Kidney (tissue), 22 donors: ENCODE measurements at places on chromosomes 3 and 15. TPM values are rescaled to one million over a fixed set of nuclear protein-coding genes. Genes with fewer than 3 reads are reported as not detected.

DNA sequence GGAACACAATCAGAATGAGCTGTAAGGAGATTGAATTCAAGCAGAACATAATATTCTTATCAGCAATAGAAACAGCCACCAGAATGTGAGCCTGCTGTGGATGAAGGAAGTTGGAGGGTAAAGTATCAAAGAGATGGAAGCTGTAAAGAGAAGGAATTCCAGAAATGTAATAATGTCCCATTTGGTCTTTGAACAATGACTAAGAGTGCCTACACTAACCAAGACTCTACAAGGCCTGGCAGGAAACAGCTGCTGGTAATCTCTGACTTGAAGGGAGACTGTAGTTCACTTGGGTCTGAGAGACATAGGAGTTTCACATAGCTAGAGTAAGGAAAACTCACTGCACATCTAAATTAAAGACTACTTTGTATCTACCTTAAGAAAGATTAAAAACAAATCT, 1176.0 kb upstream of the ALCAM start:
- DNase-seq = no peak

GRCh38 chr3:139935016-139935865, at the start of gene CLSTN2:
TSS of gene CLSTN2 (plus strand) at chr3:139935185.
- DNase-seq = peak; percentile 89

DNA sequence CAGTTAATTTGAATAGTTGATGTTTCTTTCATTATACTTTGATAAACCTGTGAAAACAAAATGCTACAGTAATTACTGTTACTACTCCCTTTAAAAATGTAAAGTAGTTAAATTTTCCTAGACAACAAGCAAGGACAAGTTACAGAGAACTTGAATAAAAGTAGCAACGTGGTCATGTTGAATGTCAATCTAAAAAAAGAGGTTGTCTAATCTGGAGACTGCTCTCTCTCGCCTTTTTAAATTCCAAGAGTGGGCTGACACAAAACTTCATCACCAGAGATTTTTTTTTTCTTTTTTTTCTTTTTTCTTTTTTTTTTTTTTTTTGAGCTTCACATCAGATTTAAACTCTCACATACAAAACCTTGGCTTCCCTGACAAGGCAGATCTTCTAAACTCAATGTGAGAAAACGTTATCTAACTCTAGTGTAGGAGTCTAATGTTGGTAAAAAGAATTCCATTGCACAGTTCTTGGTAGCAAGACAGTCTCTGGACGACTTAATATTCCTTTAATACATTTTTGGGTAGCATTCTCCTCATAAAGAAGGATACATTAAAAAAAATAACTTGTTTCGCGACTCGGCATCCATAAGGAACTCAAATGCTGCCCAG, 4.1 kb downstream of the FOXP1 start:
- DNase-seq = no peak

DNA sequence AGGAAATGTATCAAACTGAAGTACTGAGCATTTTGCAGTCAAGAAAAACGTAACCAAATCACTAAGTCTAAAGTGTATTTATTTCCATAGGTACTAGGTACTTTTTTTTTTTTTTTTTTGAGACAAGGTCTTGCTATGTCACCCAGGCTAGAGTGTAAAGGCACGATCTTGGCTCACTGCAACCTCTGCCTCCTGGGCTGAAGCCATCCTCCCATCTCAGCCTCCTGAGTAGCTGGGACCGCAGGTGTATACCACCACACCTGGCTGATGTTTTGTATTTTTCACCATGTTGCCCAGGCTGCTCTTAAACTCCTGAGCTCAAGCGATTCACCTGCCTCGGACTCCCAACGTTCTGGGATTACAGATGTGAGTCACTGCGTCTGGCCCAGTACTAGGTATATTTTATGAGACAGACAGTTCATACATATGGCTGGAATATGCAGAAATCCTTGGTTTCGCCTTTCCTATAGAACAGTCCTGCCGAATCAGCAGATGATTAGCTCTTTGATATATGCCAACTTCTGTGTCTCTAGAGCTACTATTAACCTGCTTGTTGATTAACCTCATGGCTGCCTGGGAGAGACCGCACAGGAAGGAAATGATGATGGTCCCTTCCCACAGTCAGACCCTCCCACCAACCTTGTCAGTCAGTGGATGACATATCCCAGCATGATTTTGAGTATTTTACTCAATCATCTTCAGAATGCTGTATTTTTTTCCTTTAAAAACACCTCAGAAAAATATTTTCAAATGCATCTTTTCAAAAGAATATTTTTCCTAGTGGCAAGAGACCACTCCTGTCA, 32.3 kb downstream of the TMOD3 start:
- DNase-seq = no peak

DNA sequence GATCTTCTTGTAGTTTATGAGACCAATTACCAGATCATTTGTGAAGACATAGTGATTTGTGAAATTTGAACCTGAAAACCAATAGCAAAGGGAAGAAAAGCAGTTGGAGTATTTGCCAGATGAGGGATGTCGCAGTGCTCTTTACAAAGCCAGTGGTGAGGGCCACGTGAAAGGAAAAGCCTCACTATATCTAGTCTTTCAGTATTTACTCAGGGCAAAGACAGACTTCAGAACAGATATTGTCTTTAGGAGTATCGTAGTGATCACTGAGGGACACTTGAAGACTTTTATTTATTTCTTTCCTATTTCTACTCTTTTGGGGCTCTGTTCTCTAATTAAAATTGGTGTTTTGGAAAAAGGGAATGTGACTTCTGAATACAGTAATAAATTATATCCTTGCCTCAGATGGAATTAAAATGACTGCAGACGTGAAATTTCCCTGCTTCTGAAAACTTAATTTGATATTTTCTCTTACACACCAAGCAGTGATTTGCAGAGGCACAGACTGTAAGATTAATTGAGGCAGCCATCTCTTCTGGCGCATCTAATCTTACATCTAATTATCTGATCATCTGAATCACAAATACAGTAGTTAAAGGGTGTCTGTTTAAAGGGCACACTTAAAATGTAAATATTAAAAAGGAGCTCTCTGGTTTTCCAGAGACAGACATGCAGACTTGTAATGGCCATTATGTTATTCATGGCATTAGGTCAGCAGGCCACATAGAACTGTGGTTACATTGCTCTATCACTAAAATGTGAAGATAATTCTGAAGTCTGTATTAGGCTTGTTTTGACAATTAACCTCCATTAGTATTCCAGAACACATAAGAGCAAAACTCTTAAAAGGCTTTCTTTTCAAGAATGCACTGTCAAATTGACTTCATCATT, 193.0 kb upstream of the GOLIM4 start:
- no peak for DNase-seq

GRCh38 chr15:85472349-85472748, 91.9 kb downstream of the AKAP13 start:
- no peak for DNase-seq

- DNase-seq = peak; percentile 59
Observed at GRCh38 chr3:50122071-50122470, 33.1 kb upstream of the SEMA3F start.

DNA sequence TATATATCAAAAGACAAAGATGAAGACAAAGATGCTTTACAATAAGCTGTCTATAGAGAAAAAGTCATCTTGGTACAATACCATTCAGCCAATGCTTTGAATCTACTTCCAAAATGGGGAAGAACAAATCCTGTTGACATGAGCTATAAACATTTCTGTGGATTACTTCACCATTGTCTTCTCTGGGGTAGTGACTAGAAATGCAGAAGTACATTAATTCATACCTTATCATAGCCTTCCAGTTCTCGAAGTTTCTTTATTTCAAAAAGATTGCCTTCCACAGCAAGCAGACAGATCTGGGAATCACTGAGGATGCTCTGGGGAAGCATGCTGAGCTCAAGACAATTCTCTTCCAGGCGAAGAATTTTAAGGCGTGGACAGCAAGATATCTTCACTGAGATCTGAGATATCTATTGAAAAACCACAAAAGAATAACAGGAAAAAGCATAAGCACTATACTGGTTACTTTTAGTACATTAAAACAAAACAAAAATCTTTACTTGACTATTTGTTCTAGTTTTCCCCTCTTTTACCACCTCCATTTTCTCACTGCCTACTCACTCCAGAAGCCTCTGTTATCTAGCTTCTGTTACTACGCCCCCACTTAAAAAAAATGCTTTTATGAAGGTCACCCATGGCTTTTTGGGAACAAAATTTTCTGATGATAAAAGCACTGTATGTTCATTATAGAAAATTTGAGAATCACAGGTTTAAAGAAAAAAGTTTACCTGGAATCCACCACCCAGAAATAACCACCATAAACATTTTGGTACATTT, 3.6 kb downstream of the LRRC57 start:
- DNase-seq = no peak

GRCh38 chr15:77546050-77546501, 86.6 kb downstream of the LINGO1 start:
- DNase-seq = peak; percentile 15

DNA sequence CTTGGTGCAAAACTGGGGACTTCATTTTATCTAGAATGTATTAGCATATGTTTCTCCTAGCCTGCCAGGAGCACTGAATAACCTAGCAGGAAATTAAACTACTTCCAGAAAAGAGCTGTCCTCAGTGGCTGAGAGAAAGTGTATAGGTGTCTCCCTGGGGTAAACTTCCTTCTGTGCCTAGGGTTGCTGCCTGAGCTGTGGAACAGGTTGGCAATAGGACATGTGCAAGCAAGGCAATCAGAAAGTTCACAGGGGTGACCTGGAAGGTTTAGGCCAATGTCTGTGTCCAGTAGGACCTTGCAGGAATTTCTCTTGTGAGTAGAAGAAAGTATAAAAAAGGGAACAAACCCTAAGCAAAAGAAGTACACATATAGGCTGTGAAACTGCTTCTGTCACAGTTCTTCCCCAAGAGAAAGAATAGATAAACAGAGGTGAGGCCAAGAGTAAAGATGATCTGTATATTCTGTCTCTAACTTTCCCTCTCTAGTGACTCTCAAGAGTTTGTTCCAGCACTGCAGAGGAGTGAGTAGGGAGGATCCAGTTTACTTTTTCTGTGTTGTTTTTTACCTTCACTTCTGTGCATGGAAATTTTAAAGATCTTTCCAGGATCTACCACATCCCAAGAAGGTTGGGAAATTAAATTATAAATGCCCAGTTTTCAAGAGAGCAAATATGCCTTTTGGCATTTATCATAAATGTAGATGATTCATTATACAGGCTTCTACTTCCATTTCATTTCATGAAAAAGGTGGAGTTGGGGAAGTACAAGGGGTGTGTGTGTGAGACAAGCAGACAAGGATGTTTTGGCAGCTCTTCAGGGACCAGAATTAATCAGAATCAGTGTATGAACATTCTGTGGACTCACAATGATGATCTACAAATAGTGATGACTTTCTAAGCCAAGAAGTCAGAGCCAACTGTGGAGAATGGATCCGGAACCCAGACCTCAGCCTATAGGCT, 155.2 kb downstream of the RBPMS2 start:
- DNase-seq = no peak

DNA sequence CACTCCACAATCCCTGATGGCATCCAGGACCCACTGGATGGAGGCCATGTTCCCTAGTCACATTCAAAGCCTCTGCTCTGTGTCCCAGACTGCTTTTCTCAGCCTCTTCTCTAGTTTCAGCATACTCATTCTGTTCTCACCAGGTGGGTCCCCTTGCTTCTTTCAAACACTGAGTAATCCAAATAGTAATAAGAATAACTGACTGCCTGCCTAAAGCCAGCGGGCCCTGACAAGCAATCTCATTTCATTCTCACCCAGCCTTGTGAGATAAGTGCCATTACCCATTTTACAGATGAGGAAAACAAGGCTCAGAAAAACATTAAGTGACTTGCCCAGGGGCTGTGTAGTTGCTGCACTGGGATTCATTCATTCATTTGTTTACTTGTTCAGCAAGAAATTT, 25.4 kb downstream of the MAPKAPK3 start:
- no peak for DNase-seq

GRCh38 chr15:86055688-86056087, 24.0 kb upstream of the AGBL1 start:
- DNase-seq = no peak

DNA sequence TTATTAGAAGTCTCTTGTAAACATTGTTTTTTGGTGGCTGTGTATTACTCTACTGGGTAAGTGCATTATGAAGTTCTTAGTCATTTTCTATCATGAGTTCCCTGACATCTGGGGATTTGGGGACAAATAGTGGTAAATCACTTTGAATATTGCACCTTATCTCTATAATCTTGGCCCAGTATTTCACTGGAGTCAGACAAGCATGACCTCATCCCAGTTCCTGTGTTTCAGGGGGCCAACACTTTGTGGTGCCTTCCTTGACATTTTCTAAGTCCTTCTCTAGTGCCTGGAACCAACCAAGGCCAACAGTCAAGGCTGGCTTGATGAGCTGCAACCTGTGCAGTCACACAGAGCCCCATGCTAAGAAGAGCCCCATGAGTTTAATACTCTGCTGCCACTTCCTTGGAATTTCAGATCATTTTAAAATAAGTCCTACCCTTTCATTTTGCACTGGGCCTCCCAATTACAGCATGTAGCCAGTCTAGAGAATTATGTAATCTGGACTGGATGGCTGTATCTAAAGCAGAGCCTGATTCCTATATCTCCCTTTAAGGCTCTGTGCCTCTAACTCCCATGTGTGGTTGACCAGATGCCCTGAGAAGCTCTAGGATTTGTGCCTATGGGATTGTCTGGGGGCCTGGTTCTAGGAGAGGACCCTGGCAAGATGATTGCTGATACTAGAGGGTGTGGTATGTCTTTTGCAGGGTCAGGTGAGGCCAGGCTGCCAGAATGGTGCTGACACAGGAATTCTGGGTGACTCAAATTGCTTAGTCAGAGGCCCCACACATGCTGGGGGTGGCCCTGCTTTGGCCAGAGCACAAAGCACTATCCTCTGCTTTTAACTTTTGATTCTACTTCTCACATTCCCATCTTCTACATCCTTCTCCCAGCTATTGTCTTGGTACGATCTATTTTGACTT, 319.6 kb upstream of the TBC1D5 start:
- no peak for DNase-seq

GRCh38 chr3:19769694-19770093, 164.3 kb downstream of the EFHB start:
- no peak for DNase-seq

DNA sequence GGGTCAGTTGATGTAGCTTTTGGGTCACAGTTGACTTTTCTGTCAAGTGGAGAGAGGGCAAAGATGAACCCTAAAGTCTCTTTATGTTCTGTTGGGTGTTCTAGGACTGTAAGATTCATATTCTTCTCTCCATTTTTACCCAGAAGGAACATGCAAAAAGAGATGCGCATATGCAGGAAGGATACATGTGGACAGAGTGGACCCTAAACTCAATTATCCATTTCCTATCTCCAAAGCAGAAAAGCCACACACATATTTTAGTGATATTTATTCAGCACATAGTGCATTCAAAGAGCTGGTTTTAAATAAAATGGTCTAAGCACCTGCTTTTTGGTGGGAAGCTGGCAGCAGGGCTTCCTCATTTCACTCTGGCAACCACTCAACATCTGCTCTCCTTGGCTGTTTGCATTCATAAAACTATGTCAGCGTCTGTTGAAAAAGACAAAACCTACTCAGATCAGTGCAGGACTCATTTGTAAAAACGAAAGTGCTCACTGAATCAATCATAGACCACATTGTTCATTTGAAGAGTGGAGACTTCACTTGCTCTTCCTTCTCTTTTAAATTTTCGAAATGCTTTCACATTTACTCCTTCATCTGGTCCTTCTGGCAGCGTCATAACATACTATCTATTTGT, 96.6 kb downstream of the SEMA6D start:
- DNase-seq = no peak

GRCh38 chr3:8856721-8857120, 87.3 kb upstream of the OXTR start:
- DNase-seq = no peak

RTP1 gene
- total RNA-seq = not detected

CMTM7 gene
- total RNA-seq = 38.2 TPM

GOLGA8S gene
- total RNA-seq = 0.60 TPM

TMEM44 gene
- total RNA-seq = 15.7 TPM

ZBED2 gene
- total RNA-seq = 0.66 TPM

CCDC9B gene
- total RNA-seq = 60.0 TPM

PRSS50 gene
- 0.35 TPM for total RNA-seq

RPL22L1 gene
- total RNA-seq = 45.1 TPM
